ENCODE measurements at places on chromosomes 7 and 10. TPM values are rescaled to one million over a fixed set of nuclear protein-coding genes. Genes with fewer than 3 reads are reported as not detected.

- peaks cover 92% of the 10 kb centered on the region for H3K27me3 ChIP-seq
- no peak overlapping the region for H3K27ac ChIP-seq
- no peak for DNase-seq
- no peak overlapping the region for H3K4me3 ChIP-seq
Observed at GRCh38 chr10:100731407-100732240, 13.8 kb upstream of the PAX2 start.

The ADRB1 gene
- 0.47 TPM for total RNA-seq

GRCh38 chr10:88792661-88793060 is 9.9 kb upstream of the LIPM start:
- H3K36me3 ChIP-seq, result no peaks in the 10 kb centered on the region
- no peaks in the 10 kb centered on the region for H3K27me3 ChIP-seq
- no peaks in the 10 kb centered on the region for H3K4me1 ChIP-seq
- peak; percentile 43 for DNase-seq

The FRAT1 gene
- 9.2 TPM for total RNA-seq

DNA sequence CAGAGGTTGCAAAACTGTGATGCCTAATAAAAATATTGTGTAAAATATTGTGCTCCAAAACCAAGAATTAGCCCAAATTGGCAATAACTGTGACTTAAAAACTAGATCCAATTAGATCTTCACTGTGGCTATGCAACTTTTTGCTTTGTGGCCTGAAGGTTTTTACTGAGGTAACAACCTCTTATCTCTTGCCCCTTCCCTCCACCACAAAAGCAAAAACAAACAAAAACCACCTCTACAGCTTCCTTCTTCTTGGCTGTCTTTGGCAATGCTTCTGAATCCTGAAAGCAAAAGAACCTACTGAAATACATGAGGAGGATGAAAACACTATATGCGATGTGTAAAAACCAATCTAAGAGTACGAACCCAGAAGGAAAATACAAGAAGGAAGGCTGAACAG is 226.7 kb upstream of the MBL2 start:
- H3K27me3 ChIP-seq, result no peaks in the 10 kb centered on the region
- H3K4me1 ChIP-seq, result no peaks in the 10 kb centered on the region
- H3K4me3 ChIP-seq, result no peak overlapping the region
- no peak for DNase-seq
- no peak overlapping the region for H3K27ac ChIP-seq
- H3K36me3 ChIP-seq, result no peaks in the 10 kb centered on the region

DNA sequence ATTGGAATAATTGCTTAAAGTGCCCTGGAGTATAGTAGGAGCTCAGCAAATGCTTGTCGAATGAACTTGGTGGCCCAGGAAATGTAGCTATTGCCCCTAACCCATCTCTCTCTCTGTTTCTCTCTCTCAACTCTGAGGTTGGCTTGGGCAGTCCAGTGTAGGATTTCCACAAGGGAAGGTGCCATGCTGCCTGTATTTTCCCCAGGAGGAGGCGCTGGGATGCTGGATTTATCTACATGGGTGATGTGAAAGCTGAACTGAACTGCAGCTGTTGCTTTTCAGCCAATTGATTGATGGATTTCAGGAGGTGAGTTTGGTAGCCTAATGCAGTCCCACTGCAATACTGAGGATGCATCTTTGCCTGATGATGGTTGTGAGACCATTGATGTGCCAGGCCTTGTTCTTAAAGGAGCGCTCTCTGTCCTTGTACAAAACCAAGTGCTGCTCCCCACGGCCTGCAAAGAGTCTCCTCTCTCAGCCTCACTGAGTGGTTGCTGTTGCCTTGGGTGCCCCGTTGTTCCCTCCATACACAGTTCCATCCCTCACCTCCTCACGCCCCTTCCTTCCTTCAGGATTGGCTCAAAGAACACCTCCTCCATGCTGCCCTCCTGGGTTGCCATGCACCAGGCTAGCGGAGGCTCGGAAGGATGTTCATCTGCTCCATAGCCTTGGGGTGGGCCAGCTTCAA is 200.6 kb downstream of the GLRX3 start:
- H3K4me3 ChIP-seq, result no peak overlapping the region
- no peaks in the 10 kb centered on the region for H3K4me1 ChIP-seq
- no peak overlapping the region for H3K27ac ChIP-seq
- H3K36me3 ChIP-seq, result no peaks in the 10 kb centered on the region
- no peaks in the 10 kb centered on the region for H3K27me3 ChIP-seq
- no peak for DNase-seq

- no peak overlapping the region for H3K27ac ChIP-seq
- no peak for DNase-seq
- H3K36me3 ChIP-seq, result no peaks in the 10 kb centered on the region
- H3K27me3 ChIP-seq, result no peaks in the 10 kb centered on the region
- no peak overlapping the region for H3K4me3 ChIP-seq
- no peaks in the 10 kb centered on the region for H3K4me1 ChIP-seq
Observed at GRCh38 chr10:131692176-131692575, 208.6 kb upstream of the PPP2R2D start.

- H3K27ac ChIP-seq, result no peak overlapping the region
- H3K4me1 ChIP-seq, result no peaks in the 10 kb centered on the region
- H3K4me3 ChIP-seq, result no peak overlapping the region
Observed at GRCh38 chr7:78620920-78621319, 822.3 kb downstream of the PHTF2 start.

- H3K4me1 ChIP-seq, result no peaks in the 10 kb centered on the region
- no peak overlapping the region for H3K27ac ChIP-seq
- no peak overlapping the region for H3K4me3 ChIP-seq
- DNase-seq, result no peak
Observed at GRCh38 chr7:136078630-136079029, 101.5 kb upstream of the MTPN start.

The PRLHR gene
- total RNA-seq, result not detected

GRCh38 chr10:47182934-47183703 is 116.9 kb upstream of the GDF10 start:
- H3K27ac ChIP-seq, result no peak overlapping the region
- H3K4me1 ChIP-seq, result no peaks in the 10 kb centered on the region
- H3K4me3 ChIP-seq, result no peak overlapping the region
- DNase-seq, result no peak
- H3K36me3 ChIP-seq, result no peaks in the 10 kb centered on the region

The GPC2 gene
- 4.3 TPM for total RNA-seq

DNA sequence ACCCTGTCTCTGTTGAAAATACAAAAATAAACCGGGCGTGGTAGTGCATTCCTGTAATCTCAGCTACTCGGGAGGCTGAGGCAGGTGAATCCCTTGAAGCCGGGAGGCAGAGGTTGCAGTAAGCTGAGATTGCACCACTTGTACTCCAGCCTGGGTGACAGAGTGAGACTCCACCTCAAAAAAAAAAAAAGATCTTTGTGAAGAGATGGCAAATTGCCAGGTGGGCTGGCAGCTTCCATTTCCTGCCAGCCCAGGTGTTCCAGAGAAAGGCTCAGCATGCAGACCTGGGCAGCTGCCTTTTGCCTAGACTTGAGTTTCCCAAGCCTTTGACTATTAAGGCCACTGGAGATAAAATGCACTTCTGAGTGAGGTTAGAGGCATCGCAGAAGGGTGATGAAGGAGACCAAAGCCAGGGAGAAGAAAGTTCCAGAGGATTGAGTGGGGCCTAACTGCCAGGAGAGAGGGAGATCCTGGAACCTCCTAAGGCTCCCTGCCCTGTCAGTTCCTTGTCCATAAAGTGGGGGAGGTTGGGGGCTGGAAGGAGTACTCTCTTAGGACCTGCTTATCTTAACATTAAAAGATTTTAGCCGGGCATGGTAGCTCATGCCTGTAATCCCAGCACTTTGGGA is 10.0 kb upstream of the DDIT4 start:
- peaks cover 30% of the 10 kb centered on the region for H3K4me1 ChIP-seq
- no peak for DNase-seq
- no peaks in the 10 kb centered on the region for H3K27me3 ChIP-seq
- H3K4me3 ChIP-seq, result no peak overlapping the region
- H3K36me3 ChIP-seq, result no peaks in the 10 kb centered on the region
